ENCODE measurements at places on chromosomes 3 and 15.

GRCh38 chr3:29410660-29411405 is 130.0 kb downstream of the RBMS3 start:
- no peak for DNase-seq

DNA sequence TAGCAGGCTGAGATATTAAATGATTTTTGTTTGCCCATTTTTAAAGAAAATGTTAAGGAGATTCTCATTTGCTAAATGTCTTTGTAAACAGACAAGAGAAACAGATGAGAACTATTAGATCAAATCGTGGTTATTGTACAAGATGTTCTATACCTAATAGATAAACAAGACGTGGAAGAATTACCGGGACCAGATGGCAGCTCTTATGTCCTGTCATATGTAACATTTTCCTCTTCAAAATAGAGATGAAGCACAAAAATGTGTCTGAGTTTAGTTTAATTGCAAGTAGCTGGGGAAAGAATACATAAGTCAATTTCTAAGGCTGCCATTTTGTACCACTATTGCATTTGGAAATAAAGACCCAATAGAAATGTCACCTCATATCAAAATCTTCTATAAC is 553.7 kb downstream of the TUSC7 start:
- no peak for DNase-seq

DNA sequence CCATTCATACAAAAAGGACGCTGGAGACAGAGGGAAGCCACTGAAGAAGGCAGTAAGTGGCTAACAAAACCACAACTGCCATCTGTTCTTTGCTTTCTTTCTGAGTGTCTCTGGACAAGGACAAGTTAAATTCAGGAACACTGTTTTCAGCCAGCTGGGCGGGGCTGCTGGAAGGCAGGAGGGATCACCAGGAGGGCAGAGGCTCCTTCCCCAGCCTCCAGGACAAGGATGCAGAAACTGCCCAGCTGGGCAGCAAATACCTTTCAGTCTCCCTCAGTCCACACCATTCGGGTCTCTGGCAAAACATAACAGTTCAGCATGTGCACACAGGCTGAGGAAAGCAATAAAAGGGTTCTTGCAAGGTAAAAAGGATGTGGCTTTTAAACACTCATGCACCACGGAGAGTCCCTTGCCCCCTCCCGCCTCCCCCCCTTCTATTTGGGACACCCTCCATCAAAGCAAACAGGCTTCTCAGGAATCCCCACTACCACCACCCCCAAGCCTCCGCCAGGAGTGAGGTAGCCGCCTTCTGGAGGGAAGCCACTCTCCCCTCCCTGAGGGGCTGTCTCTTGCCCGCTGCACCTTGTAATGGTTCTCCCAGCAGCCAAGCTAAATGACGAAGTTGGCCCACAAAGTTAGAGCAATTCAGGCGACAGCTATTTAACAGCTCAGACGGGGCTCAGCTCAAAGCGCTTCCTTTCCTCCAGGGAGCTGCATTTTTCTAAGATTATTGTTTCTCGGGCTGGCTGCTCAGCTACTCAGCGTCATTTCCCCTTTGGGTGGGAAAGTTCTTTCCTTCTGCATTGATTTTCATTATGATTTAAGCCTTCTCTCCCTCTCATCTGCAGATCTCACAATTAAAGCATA is 3.8 kb downstream of the HEG1 start:
- DNase-seq, result no peak

- DNase-seq, result no peak
These were observed 31.4 kb downstream of the RGMA start for GRCh38 chr15:93057618-93058017.

DNA sequence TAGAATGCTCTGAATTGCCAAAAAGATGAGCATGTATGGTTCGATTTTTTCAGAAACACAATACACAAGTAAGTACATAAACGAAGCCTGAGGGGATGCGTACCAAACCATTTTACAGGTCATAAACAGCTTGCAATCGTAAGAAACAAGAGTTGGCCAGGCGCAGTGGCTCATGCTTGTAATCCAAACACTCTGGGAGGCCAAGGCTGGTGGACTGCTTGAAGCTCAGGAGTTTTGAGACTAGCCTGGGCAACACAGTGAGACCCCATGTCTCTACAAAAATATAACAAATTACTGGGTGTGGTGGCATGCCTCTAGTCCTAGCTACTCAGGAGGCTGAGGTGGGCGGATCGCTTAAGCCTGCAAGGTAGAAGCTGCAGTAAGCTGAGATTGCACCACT is 13.4 kb downstream of the TRA2B start:
- no peak for DNase-seq

- DNase-seq, result no peak
These were observed 86.9 kb upstream of the UBE2E2 start for GRCh38 chr3:23116081-23116837.

GRCh38 chr15:44300572-44300971 is 12.1 kb downstream of the GOLM2 start:
- no peak for DNase-seq

GRCh38 chr3:147405231-147406027 is 914 bp downstream of the ZIC4 start:
- no peak for DNase-seq

DNA sequence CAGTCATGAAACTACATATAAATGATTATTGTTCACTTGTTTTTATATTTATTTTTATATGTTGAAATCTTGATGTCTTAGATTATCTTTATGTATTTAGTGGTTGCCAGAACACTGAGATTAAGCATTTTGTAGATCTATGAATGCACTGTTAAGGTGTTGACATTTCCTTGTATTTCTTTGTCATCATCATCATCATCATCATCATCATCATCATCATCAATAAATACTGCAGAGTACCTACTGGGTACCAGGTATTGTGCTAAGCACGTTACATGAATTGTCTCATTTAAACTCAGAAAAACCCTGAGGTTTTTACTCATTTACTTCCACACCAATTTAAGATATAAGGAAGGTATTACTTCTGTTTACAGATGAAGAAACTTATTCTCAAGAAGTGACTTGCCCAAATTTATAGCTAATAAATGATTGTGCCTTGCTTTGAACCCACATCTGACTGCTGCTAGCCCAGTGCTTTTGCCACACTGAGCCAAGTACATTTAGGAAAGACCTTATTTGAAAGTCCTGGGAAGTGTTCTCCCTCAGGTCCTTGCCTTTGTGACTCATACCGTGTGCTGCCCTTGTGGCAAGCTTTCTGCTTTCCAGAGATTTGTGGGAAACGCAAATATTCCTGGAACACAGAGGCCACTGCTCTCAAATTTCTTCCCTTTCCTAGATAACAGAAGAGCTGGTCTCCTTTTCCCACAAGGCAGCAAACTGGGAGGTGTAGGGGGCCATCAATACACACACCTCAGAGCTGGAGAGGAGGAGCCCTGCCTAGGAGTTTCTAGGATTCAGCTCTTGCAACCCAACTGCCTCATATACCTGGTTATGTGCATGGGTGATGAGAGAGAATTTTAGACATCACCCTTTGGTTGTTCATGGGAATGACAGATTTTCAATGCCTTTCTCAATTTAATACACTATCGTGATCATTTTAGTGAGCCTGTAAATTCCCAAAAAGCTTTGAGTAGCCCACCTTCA is 115.4 kb upstream of the C15orf61 start:
- no peak for DNase-seq

Measured in iPS DF 19.7 (cell line).